Central memory CD8-positive, alpha-beta T cell (primary cell): ENCODE measurements at places on chromosomes 1 and 21.

- DNase-seq = no peak
Measured at GRCh38 chr1:228268881-228269265, 61.0 kb downstream of the OBSCN start.

- peak; percentile 24 for DNase-seq
Measured at GRCh38 chr1:174158767-174159251, 511 bp upstream of the RABGAP1L start.

- no peak for DNase-seq
Measured at GRCh38 chr1:230065571-230065970, 1.5 kb upstream of the GALNT2 start.

DNA sequence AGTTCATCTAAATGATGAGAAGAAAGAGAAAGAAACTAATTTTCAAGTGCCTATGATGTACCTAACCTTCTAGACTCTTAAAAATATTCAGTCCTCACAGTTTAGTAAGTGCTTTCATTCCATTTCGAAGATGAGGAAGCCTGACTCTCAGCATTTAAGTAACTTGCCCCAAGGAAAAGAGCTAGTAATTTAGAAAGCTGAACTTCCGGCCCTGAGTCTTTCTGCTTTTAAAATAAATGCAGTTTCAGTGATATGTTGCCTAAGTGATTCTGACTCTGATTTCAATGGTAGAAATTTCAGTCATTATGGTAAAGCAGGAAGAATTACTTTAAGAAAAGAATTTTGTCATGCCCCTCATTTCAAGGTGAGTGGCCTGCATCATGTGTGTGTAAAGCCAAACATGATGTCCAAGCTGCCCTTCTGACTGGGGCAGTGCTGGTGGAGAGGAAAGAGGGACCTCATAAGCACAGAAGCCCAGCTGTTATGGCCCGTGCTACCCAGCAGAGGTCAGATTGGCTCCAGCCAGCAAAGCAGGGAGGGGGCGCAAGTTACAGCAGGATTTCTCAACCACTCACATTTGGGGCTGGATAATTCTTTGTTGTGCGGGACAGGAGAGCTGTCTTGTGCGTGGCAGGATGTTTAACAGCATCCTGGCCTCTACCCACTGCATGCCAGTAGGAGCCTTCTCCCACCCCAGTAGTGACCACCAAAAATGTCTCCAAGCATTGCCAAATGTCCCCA, 10.7 kb downstream of the ATP1A4 start:
- no peak for DNase-seq

DNA sequence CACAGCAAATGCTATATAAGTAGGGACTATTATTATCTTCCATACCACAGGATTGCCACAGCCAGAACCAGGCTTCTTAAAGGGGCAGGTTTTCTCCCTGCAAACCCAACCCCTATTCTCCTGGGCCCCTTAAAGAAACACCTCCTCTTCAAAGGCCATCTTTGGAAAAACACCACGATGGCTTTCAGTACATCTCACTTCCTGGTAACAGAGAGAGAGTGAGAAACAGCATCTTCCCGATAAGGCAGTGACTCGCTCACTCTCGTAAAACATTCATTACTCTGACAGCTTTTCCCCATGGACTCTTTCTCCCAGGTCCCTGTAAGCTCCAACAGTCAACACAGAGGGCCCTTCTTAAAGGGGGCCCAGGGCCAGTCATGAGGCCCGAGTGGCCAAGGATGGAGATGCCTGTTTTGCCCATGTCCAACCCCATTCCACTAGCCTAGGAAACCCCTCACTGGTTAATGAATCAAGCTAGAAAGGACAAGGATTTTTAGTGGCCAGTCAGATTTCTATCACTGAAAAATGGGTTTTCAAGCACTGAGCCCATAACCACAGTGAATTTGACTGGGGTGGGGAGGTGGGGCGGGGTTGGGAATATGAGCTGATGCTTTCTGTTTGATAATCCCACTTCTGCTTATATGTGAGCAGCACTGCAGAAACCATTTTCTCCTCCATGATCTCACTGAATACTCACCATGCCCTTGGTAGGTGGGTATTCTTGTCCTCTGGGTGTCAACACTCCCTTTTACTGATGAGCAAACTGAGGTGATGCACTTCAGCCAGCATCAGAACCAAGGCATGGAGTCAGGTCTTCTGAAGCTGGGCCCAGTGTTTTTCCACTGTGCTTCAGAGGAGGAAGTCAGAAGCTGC, 3.6 kb upstream of the NAV1 start:
- no peak for DNase-seq

- DNase-seq = no peak
Measured at GRCh38 chr1:63772876-63773275, 941 bp upstream of the ROR1 start.

GRCh38 chr1:67552336-67552759, 122.1 kb upstream of the SERBP1 start:
- DNase-seq = no peak
